Large intestine (tissue), 12 donors: ENCODE measurements at places on chromosomes 7 and 10. TPM values are rescaled to one million over a fixed set of nuclear protein-coding genes. Genes with fewer than 3 reads are reported as not detected.

The TMEM196 gene
- 0.79 TPM for polyA plus RNA-seq

The TBX20 gene
- polyA plus RNA-seq = not detected

The AHCYL2 gene
- polyA plus RNA-seq = 23.2 TPM

The KLF14 gene
- polyA plus RNA-seq = 0.18 TPM
